ENCODE measurements at places on chromosomes 12 and 14.

DNA sequence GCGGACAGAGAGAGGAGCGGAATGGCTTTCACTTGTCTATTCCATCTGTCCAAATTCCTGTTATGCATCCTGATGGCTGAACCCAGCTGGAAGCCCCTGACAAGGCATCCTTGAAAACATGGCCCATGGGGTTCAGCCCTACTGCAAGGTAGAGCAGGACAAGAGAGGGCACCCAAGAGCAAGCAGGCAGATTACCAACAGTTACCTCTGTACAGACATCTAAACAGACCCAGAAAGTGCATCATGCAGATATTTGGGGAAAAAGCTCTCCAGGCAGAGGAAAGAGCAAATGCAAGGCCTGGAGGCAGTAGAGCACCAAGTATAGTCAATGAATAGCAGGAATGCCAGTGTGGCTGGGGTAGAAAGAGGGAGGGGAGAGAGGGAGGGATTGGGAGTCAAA lies 407.5 kb downstream of the PCNX1 start:
- DNase-seq: no peak

GRCh38 chr12:70609739-70610491 lies 27.3 kb downstream of the PTPRB start:
- DNase-seq: no peak

GRCh38 chr14:100042286-100042685 lies 22.9 kb upstream of the EVL start:
- no peak for DNase-seq

- DNase-seq: no peak
These were observed 233.6 kb upstream of the RGS6 start for GRCh38 chr14:71698673-71699072.

- no peak for DNase-seq
These were observed 188.5 kb upstream of the SYT10 start for GRCh38 chr12:33628087-33628486.

DNA sequence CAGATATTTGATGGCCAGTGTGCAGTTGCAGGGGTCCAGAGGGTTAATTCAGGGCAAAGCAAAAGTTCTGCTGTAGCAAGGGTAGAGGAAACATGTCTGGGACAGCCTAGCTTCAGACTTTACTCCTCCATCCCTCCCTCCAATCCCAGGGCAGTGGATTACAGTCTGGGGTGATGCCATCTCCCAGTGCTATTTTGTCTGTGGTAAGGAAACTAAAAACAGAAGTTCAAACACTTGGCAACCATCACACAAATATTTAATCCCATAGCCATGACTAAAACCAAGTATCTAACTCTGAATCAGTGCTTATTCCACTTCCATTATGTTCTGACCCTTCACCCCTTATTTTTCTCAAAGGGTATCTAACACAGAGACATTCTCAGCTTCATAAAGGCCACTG lies 61.8 kb downstream of the PIK3C2G start:
- peak; percentile 53 for DNase-seq

DNA sequence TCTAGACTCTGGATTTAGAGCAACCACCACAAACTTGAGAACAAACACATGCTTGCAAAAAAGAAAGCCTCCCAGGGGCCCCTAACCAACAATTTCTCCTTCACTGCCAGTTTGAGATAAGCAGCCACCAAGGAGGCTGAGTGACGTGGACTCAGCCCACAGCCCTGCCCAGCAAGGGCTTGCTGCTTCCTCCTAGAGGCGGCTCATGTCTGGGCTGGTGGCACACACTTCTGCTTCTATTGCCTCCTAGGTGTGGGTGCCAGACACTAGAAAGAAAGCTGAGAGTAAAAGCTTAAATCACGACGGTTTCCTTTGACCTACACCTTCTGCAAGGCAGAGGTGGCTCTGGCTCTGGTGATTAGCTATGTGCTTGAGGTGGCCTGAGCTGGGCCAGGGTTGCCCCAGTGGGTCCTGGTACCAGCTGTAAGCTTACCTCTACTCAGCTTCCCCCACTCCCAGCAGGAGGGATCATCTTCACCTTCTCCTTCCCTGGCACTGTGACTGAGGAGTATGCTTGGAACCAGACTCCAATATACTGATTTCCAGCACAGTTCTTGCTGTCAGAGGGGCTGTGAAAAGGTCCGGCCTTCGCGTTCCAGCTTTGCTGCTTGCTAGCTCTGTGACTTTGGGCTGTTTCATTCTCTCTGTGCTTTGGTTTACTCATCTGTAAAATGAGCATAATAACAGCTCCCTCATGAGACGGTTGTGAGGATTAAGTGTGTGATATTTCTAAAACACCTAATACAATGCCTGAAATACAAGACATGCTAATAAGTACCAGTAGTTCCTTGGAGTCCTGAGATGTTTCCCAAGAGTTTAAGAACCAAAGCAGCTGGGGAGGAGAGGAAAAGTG lies 89.7 kb upstream of the PARP11 start:
- DNase-seq: no peak
